ENCODE measurements at places on chromosomes 5 and 9. TPM values are rescaled to one million over a fixed set of nuclear protein-coding genes. Genes with fewer than 3 reads are reported as not detected.

ANXA2R gene
- 6.4 TPM for polyA plus RNA-seq

CCNO gene
- polyA plus RNA-seq, result not detected

FGF1 gene
- polyA plus RNA-seq, result not detected

DNA sequence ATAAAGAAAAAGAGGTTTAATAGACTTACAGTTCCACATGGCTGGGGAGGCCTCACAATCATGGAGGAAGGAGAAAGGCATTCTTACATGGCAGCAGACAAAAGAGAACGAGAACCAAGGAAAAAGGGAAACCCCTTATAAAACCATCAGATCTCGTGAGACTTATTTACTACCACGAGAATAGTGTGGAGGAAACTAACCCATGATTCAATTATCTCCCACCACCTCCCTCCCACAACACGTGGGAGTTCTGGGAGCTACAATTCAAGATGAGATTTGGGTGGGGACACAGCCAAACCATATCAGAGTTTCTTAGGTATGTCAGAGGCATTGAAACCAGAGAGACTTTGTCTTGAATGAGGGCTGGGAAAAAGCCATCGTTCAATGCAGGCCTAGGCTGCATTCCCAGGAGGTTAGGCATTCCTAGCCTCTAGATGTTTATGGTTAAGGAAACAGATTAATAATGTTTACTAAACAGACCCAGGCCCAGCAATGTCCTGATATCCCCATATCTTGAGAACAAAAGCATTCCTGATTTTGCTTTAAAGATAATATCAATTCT, 7.5 kb upstream of the PAIP1 start:
- H3K36me3 ChIP-seq, result no peaks in the 10 kb centered on the region
- no peaks in the 10 kb centered on the region for H3K4me1 ChIP-seq
- no peak overlapping the region for H3K4me3 ChIP-seq
- no peaks in the 10 kb centered on the region for H3K27me3 ChIP-seq

- H3K4me3 ChIP-seq, result no peak overlapping the region
- DNase-seq, result no peak
- no peaks in the 10 kb centered on the region for H3K4me1 ChIP-seq
- no peak overlapping the region for H3K27ac ChIP-seq
- H3K27me3 ChIP-seq, result peaks cover 4% of the 10 kb centered on the region
Measured at GRCh38 chr9:21616082-21616778, 134.1 kb upstream of the IFNE start.

DNA sequence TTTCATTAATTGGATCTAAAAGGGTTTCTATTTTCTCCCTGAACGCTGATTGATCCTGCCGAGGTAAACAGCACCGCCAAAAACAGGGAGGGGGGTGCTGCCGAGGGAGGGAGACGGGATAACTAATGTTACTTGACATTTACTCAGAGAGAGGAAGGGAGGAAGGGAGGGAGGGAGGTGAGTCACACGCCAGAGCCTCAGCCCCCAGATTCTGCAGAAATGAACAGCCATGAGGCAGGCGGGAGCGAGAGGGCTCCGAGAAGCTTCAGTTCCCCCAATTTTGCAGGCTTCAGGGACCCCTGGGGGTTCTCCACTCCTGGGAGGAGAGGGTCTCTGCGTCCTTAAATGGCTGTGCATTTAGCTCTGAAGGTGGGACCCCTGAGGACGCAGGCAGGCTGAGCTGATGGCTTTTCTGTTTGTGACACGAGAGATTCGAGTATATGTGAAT, 59.1 kb upstream of the IER5L start:
- H3K27ac ChIP-seq, result no peak overlapping the region
- H3K27me3 ChIP-seq, result no peaks in the 10 kb centered on the region
- H3K4me3 ChIP-seq, result no peak overlapping the region
- DNase-seq, result peak; percentile 11
- H3K4me1 ChIP-seq, result peaks cover 9% of the 10 kb centered on the region
